Right forelimb (tissue), 1 donor: ENCODE measurements at places on chromosomes 11 and 22.

- peak; percentile 84 for DNase-seq
These were observed 30.9 kb downstream of the C22orf31 start for GRCh38 chr22:29030618-29031226.

DNA sequence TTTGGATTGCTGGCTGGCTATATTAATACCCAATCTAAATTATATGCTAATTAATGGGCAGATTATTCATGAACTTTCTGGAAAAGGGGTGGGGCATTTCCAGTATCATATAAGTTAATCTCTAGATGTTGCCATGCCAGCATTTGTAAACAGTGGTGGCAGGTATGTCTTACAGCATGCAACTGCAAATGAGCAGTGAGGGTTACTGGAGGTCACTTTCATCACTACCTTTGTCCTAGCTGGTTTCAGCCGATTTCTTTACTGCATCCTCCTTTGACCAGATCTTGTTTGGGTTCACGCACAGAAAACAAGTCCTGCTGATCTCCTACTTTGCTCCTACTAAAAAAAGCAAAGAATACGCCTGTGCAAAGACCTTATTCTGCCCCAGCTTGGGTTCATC is 89.1 kb upstream of the USP47 start:
- no peak for DNase-seq

- DNase-seq = no peak
These were observed 311.8 kb downstream of the SBF2 start for GRCh38 chr11:9982127-9982795.

GRCh38 chr11:29879560-29879959 is 137.3 kb downstream of the KCNA4 start:
- no peak for DNase-seq

DNA sequence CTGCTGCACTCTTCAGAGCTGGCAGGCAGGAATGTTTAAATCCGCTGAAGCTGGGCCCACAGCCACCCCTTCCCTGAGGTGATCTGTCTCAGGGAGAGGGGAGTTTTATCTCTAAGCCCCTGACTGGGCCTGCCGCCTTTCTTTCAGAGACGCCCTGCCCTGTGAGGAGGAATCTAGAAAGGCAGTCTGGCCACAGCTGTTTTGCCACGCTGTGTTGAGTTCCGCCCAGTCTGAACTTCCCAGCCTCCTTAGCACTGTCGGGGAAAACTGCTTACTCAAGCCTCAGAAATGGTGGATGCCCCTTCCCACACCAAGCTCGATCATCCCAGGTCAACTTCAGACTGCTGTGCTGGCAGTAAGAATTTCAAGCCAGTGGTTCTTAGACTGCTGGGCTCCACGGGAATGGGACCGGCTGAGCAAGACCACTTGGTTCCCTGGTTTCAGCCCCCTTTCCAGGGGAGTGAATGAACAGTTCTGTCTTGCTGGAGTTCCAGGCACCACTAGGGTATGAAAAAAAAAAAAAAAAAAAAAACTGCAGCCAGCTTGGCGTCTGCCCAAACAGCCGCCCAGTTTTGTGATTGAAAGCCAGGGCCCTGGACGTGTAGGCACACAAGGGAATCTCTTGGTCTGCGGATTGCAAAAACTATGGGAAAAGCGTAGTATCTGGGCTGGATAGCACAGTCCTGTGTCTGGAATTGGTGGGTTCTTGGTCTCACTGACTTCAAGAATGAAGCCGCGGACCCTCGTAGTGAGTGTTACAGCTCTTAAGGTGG is 127.4 kb downstream of the SPON1 start:
- DNase-seq = no peak

DNA sequence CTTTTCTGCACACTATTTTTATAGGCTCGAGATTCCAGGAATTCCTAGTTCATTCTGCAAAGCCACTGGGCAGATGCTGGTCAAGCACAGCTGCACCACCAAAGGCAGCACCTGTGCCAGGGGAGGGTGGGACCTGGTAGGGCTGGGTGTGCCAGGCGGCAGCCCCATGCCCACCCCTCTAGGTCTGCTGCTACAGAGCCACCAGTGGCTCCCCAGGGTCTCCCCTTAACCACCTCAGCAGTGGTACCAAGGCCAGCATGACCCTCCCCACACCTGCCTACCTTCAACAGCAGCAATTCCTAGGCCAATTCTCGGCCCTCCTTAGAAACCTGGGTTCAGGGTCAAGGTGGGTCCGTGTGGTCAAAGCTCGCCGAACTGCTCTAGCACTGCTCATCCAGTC is 39.5 kb downstream of the PHF21B start:
- DNase-seq = no peak

GRCh38 chr11:83711106-83711527 is 424.9 kb upstream of the CCDC90B start:
- DNase-seq = no peak

GRCh38 chr11:68973219-68973618 is 7.6 kb downstream of the MRGPRD start:
- peak; percentile 37 for DNase-seq

DNA sequence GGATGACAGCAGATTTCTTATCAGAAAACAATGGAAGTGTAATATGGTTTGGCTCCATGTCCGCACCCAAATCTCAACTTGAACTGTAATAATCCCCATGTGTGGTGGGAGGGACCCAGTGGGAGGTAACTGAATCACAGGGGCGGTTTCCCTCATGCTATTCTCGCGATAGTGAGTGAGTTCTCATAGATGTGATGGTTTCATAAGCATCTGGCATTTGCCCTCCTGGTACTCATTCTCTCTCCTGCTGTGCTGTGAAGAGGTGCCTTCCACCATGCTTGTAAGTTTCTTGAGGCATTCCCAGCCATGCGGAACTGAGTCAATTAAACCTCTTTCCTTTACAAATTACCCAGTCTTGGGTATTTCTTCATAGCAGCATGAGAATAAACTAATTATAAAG is 81.0 kb upstream of the SCUBE2 start:
- DNase-seq = no peak

- DNase-seq = no peak
These were observed 145.7 kb upstream of the TTC12 start for GRCh38 chr11:113168354-113169342.

- no peak for DNase-seq
These were observed 16.7 kb downstream of the ABTB2 start for GRCh38 chr11:34341096-34341495.

DNA sequence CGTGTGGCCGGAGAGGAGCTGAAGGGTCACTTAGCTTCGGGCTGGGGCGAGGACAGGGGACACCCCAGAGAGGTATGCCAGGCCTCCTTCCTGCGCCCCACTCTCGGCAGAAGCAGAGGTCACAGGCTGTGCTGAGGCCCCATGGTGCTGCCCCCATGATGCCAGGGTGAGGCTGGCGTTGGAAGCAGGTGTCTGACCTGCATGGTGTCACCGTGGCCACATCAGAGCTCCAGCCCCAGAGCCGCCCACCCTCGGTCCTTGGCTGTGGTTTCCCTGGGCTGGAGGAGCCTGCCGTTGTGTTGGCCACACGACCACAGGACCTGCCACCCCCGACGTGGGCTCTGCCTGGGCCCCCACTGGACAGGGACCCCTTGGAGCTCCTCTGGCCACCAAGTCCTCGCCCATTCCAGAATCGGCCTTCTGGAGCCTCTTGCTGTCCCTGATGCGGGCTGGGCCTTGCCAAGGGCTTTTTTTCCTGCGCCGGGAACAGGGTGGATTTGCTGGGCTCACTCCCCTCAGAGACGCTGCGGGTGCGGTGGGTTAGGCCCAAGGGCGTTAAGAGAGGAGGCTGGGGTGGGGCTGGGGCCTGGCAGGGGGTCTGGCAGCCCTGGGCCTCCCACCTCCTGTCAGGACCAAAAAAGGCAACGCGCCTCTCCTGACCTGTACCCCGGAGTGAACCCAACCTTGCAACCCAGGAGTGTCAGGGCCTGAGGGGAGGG is 8.2 kb upstream of the TSSC4 start:
- no peak for DNase-seq

GRCh38 chr11:72580642-72580950 is 93.6 kb downstream of the PDE2A start:
- peak; percentile 40 for DNase-seq

- no peak for DNase-seq
These were observed 5.1 kb downstream of the ZNF70 start for GRCh38 chr22:23745791-23746190.

DNA sequence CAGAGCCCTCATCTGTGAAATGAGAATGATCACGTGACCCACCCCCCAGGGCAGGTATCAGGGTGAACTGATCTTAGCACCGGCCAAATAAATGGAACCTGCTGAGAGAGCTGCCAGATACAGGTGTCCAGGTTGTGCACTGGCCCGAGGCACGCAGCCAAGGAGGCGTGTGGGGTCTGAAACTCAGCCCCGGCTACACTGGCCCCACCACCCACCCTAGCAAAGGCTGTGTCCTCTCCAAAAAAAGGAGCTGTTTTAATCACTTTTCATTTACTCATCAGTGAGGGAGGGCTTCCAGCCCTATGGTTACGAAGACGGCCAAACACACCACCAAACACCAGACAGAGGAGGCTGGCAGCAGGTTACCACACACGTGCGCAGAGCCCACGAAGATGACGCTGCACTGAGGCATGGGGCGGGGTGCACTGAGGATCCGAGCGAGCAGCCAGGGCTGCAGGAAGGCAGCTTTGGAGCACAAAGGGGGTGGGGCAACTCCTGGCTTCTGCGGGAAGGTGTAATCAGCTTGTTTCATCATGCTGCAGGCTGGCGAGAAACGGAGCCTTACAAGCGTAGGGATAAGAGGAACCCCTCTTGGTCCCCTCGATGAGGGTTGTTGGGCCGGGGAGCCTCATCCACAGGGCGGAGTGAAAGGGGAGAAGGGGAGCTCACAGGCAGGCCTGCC is 19.5 kb upstream of the SLC22A12 start:
- peak; percentile 32 for DNase-seq

- no peak for DNase-seq
These were observed 67.5 kb downstream of the ADAMTS15 start for GRCh38 chr11:130515829-130516553.

- DNase-seq = no peak
These were observed 100.5 kb upstream of the TIMP3 start for GRCh38 chr22:32701034-32701433.

GRCh38 chr22:37419969-37420685 is 7.2 kb downstream of the ELFN2 start:
- no peak for DNase-seq

- peak; percentile 95 for DNase-seq
These were observed at the start of gene PISD for GRCh38 chr22:31661851-31662667. Gene PISD (minus strand): TSS chr22:31662215. CDS start chr22:31662208, 7 bp downstream.

DNA sequence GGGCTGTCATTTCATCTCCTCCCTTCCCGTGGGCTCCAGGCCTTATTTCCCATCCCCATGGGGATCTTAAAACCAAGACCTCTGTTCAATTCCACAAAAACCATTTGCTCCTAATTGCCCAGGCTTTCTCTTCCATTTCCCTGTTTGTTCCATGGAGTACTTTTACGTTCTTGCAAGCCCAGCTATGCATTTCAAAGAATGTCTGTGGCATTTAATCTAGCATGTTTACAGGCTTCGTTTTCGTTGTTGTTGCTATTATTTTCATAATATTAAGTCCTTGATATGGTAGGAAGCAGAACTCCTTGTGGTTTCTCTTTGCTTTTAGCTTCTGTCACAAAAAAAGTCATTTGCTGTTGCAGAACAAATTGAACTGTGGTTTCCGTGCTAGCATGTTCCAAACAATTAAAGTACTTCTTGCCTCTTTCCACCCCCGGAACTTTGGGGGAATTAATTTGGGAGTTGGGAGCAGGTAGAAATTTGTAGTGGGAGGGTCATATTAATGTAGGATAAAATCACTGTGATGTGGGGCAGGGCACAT is 68.1 kb upstream of the SLC22A12 start:
- DNase-seq = no peak

GRCh38 chr11:134879931-134880330 is 467.9 kb upstream of the B3GAT1 start:
- DNase-seq = no peak

DNA sequence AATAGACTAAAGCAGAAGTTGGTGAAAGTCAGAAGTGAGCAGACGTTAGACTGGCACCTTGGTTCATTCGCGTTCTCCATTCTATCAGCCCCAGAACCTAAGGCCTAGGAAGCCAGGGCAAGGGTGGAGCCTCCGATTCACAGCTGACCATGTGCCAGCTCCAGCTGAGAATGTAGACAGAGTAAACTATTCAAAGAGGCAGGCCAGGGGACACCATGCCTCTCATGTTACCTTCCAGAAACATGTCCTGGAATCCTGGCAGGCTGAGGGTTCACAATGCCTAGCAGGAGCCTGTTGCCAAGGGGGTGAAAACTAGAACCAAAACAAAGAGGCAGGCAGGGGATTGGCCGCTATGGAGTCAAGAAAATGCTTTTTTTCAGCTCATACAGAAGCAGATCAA is 224.4 kb upstream of the POU2AF2 start:
- peak; percentile 73 for DNase-seq

GRCh38 chr11:114058871-114059277 is 637 bp upstream of the ZBTB16 start:
- no peak for DNase-seq

- DNase-seq = peak; percentile 84
These were observed 6.3 kb upstream of the KDELR3 start for GRCh38 chr22:38461414-38462081.

- DNase-seq = no peak
These were observed 22.7 kb downstream of the ARL14EP start for GRCh38 chr11:30345644-30346043.

GRCh38 chr11:20881328-20882079 is 212.1 kb downstream of the NELL1 start:
- DNase-seq = no peak

DNA sequence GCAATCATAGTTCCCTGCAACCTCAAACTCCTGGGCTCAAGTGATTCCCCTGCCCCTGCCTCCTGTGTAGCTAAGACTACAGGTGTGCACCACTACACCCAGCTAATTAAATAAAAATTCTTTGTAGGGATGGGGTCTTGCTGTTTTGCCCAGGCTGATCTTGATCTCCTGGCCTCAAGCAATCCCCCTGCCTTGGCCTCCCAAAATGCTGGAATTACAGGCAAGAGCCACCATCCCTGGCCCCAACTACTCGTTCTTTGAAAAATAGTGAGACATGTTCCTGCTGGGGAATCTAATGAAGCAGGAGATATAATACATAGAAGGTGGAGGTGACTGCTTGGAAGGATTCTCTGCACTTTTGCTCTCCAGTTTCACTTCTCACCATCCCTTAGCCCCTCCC is 40.1 kb upstream of the RFPL3 start:
- DNase-seq = no peak

DNA sequence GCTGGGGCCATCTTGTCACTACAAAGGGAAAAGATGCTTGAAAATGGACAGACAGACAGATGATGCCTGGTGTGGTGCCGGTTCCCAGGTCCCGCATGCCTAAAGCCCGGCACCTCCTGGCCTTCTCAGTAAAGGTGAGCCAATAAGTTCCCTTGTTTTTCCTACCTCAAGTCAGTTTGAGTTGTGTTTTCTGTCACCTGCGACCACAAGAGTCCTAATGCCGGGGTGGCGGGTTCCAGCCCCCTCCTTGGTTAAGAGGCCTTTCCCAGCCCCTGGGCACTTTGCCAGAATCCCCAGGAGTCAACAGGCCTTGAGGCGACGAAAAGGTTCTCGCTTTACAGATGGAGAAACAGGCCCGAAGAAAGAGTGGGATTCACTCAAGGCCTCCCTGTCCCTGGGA is 9.0 kb downstream of the FGF19 start:
- DNase-seq = no peak

GRCh38 chr11:74678041-74678440 is 53.2 kb downstream of the CHRDL2 start:
- DNase-seq = no peak
